ENCODE measurements at places on chromosomes 7 and 10.

DNA sequence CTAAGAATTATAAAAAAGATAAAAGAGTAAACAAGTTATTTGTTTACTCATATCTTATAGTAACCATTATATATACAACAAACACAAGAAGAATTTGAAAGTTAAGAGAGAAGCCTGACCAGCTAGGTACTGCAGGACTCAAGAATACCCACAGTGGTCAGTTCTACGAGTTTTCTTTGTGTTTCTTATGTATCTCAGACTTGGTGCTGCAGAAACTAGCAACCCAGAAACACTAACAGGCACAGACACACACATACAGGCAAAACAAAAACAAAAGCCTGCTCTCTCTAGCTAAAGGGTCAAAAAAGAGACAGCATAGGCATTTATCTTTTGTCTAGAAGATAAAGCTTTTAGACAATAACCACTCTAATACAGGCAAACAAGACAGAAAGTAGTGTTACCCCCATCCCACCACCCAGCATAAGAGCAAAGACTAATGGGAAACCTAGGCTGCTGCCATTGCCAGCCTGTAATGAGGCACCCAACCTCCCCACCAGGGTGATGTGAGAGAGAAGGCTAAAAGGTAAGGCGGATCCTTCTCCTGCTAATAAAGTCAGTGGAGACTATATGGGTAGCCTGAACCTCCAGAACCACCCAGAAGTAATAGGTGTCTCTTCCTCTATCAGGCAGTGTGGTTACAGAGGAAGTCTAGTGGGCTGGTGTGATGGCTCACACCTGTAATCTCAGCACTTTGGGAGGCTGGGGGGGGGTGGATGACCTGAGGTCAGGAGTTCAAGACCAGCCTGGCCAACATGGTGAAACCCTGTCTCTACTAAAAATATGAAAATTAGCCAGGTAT, 113.9 kb downstream of the DNAJC1 start:
- DNase-seq, result no peak

DNA sequence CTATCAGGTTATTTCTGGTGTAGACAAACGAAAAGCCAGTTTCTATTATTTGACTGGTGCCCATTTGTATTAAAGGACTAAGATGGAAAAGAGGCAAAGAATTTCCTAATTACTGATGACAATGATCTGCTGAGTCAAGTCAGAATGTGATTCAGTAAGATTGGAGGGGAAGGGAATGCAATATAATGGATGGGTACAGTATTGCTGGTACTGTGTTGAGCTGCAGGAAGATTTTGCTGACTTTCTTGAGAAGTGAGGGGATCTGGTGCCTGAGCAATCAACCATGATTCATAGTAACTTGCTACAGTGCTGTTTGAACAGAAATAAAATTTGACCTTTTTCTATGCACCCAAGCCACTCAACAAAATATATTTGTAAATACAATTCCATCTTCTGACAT, 139.1 kb upstream of the RHEB start:
- no peak for DNase-seq

DNA sequence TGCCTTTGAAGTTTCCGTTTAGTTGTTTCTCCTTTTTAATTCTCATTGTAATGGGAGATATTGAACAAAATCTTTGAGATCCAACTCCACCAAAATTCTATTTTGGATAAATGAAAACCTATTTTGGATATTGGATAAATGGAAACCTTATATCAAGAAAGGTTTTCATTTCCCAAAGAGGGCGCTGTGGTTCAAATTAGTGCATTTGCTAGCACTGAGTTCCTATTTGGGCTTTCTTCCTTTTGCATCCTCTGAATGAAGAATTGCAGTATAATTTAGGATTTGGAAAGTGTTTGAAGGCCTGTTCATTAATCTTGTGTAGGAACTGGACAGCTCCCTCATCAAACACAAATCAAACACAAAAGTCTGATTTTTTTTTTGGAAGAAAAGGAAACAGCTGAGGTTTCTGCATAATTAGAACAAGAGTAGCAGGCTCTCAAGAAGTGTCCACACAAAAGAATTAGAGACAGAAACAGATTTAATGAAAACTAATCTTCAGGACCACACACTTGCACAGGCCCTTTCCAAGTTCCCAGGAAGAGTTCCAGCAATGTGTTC, 80.8 kb upstream of the KLF14 start:
- DNase-seq, result no peak

- DNase-seq, result peak; percentile 76
Measured at GRCh38 chr10:46556515-46557318, at the start of gene GPRIN2. TSS of gene GPRIN2 (minus strand) at chr10:46556658. CDS start at chr10:46550736, 5,922 bp downstream.

GRCh38 chr7:106616708-106617051, 44.3 kb downstream of the CCDC71L start:
- no peak for DNase-seq

- peak; percentile 52 for DNase-seq
Measured at GRCh38 chr7:83547526-83547925, 101.4 kb downstream of the SEMA3E start.

GRCh38 chr7:151247611-151248345, 716 bp downstream of the SMARCD3 start:
- DNase-seq, result peak; percentile 55

- DNase-seq, result no peak
Measured at GRCh38 chr7:128937271-128937646, 468 bp upstream of the IRF5 start.

- no peak for DNase-seq
Measured at GRCh38 chr7:96723622-96724021, 14.0 kb upstream of the SEM1 start.

All from hepatocyte (in vitro differentiated cells).